Suppressor macrophage (primary cell): ENCODE measurements at places on chromosomes 5 and 9.
A peak's percentile ranks its signal among the peaks of the same experiment; 100 is the strongest.

DNA sequence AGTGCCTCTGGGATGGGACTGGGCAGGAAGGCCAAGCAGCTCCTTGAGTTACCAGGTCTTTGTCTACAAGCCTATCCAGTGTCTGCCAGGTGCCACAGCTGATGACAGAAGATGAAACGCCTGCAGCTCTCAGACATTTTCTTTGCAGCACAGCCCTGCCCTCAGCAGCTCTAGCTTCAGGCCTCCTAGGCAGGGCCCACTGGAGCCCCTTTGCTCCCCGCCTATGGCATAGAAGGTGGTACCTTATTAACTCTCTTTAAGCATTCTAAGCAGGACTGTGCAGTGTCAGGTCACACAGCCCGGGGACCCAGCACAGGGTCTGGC lies 1.3 kb upstream of the SKP1 start:
- DNase-seq: no peak

DNA sequence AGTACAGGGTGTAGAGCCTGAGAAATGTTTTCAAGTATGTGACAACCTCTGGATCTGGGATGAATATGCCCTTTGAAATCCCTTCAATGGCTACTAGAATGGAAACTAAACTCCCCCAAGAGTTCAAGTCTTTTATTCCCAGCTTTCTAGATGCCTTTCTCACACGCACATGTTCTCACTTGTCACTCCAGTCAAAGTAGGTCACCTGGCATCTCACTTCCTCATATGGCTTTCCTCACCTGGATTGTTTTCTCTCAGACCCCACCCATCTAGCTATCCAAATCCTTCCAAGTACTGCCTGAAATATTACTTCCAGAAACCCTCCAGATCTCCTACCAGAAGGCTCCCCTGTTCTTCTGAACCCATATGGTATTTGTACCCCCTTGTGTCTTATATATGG lies 615.4 kb upstream of the KLF4 start:
- no peak for DNase-seq

- peak; percentile 60 for DNase-seq
Measured at GRCh38 chr9:108621991-108622855, 233.6 kb downstream of the ACTL7B start.

- no peak for DNase-seq
Measured at GRCh38 chr9:70553707-70554673, 139.5 kb upstream of the KLF9 start.

DNA sequence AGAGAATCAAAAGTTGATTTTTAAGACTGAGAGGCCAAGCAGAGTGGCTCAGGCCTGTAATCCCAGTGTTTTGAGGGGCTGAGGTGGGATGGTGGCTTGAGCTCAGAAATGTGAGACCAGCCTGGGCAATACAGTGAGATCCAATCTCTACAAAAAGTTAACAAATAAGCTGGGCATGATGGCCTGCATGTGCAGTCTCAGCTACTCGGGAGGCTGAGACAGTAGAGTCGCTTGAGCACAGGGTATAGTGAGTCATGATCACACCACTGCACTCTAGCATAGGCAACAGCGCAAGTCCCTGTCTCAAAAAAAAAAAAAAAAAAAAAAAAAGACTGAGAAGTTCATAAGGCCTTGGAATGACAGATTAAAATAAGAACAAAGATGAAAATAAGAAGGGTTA lies 177.2 kb downstream of the TMEM232 start:
- DNase-seq: no peak
